ENCODE measurements at places on chromosomes 4 and X. TPM values are rescaled to one million over a fixed set of nuclear protein-coding genes. Genes with fewer than 3 reads are reported as not detected.

DNA sequence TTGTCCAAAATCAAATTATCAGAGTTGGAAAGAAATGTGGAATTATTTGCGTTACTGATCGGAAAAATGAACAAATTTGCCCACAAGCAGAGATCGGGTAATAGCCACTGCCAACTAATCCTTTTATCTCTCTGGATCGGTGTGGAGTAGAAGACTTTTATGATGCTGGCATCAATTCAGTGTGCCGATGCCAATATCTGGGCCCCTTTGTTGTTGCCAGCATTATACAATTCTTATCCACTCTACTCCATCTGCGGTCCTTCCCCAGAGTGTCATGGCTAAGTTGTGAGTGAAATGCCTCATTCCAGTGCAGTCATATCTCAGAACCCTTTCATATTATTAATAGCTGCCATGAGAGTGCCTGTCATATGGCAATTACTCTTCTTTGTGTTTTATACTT lies 660.2 kb downstream of the ADGRL3 start:
- H3K27ac ChIP-seq = no peak overlapping the region
- no peaks in the 10 kb centered on the region for H3K36me3 ChIP-seq
- no peak overlapping the region for H3K4me3 ChIP-seq
- H3K4me1 ChIP-seq = no peaks in the 10 kb centered on the region
- no peaks in the 10 kb centered on the region for H3K27me3 ChIP-seq

TASL gene
- total RNA-seq = 0.13 TPM

DNA sequence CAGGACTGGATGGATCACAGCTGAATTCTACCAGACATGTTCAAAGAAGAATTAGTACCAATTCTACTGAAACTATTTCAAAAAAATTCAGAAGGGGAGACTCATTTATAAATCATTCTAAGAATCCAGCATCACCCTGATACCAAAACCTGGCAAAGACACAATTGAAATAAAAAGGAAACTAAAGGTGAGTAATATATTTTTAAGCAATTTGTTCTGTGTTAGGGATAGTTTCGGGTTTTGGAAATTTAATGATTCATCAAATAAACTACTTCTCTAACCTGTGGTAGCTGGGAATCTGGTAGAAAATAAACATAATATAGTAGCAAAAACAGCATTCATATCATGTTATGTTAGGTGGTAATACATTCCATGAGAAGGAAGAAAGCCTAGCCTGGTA lies 662.2 kb upstream of the BOD1L1 start:
- H3K4me1 ChIP-seq = no peaks in the 10 kb centered on the region
- no peak overlapping the region for H3K27ac ChIP-seq
- no peak overlapping the region for H3K4me3 ChIP-seq
- no peaks in the 10 kb centered on the region for H3K27me3 ChIP-seq
- no peaks in the 10 kb centered on the region for H3K36me3 ChIP-seq
- DNase-seq = no peak

DNA sequence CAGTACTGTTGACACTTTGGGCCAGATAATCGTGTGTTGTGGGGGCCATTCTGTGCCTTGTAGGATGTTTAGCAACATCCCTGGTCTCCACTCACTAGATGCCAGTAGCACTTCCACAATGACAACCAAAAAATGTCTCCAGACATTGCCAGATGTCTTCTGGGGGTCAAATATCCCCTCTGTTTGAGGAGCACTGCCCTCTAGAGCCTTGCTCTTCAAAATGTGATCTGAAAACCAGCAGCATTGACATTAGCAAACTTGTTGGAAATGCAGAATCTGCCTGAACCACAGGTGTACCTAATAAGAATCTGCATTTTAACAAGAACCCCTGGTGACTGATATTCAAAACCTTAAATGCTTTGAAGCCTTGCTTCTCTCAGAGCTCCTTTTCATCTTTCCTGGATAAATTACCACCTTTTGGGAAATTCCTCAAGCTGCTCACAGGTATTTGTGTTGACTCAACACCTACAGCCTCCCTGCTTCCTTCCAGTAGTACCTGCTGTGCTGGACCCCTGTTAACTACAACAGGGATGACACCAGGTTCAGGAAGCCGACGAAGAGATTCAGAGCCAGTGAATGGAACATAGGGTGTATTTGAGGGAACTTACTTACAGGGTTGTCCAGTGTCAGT lies 459.0 kb upstream of the NR3C2 start:
- H3K4me1 ChIP-seq = no peaks in the 10 kb centered on the region
- no peaks in the 10 kb centered on the region for H3K27me3 ChIP-seq
- H3K4me3 ChIP-seq = no peak overlapping the region
- H3K36me3 ChIP-seq = no peaks in the 10 kb centered on the region

HSFX1 gene
- 1.2 TPM for total RNA-seq
